ENCODE measurements at places on chromosomes 4 and X.
A peak's percentile ranks its signal among the peaks of the same experiment; 100 is the strongest.

GRCh38 chrX:18617407-18617750, 54.5 kb downstream of the RS1 start:
- DNase-seq, result peak; percentile 5

DNA sequence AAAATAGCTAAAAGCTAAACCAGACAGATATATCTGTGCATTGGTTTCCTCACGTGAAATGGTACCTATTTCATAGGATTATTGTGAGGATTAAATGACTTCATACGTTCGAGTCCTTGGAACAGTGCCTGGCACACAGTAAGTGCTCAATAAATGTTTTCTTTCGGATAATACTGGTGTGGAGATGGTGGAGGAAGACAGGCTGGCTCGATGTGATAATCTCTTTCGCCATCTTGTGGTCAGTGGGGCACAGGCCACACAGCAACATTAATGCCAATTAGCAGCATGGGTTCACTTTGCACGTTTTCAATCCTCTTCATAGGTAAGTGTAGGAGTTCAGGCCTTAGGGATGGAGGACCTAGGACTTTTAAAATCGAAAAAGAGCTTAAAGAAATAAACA, 9.3 kb downstream of the PAGE4 start:
- peak; percentile 15 for DNase-seq

DNA sequence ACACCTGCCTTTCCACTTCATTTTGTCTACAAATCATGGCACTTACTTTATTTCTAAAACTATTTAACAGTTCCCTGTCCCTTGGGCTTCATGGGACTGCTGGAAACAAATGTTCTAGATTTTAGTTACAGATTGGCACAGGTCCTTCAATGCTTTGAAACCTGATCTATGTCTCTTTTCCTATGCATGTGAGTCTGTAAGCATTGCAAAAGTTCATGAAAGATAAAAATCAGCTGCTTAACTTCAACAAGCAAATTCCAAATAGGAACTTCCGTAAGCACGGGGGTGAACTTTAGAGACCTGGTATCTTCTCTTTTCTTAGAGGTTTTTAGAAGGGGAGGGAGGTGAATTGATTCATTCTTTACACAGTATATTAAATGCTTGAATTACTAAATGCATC, 9.5 kb downstream of the LGI2 start:
- no peak for DNase-seq

DNA sequence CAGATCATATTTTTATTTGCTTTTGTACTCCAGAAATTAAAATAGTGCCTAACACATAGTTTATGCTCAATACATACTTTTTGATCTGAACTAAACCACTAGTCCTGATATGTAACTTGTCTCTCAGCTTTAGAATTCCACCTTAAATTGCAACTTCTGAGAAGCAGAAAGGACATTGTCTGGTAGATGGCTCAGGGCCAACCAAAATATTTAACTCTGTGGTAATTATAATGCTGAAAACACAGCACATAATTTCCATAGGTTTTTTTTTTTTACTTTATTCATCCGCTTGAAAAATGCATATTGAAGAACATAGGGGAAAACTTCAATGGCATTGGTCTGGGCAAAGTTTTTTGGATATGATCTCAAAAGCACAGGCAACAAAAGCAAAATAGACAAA, 59.3 kb downstream of the AREG start:
- no peak for DNase-seq

DNA sequence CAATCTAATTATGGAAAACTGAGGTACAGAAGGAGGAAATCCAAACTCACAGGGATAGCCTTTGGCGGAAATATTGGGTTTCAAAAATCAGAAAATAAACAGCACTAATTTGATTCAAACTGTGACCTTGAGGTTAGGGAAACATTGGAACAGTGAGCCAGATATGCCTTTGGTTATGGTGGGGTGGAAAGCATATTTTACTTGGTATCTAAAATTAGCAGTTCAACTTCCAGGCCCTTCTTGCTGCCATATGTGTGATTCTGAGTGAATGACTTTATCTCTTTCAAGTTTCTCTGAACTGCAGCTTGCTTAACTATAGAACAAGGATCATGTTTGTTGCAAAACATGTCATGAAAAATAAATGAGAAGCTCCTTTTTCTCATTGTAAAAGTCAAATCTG, 240.9 kb upstream of the VEGFC start:
- DNase-seq, result no peak

- no peak for DNase-seq
Measured at GRCh38 chrX:39550795-39551361, 546.9 kb downstream of the BCOR start.

DNA sequence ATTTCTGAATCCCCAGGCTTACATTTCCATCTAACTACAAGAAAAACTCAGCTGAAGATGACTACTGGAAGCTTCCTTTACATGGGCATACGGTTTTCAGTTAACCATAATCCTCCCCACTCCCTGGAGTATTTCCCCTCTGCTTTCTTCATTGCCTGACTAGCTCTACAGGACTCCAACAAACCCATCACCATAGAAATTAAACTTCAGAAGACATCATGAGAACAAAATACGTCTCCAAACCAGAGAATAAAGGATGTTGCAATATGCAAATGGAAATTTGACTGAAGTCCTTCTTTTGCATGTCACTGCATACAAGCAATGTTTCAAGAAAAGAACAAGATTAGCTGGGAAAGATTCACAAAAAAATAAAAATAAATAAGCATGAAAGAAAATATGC, 170.2 kb upstream of the PCDH18 start:
- no peak for DNase-seq

DNA sequence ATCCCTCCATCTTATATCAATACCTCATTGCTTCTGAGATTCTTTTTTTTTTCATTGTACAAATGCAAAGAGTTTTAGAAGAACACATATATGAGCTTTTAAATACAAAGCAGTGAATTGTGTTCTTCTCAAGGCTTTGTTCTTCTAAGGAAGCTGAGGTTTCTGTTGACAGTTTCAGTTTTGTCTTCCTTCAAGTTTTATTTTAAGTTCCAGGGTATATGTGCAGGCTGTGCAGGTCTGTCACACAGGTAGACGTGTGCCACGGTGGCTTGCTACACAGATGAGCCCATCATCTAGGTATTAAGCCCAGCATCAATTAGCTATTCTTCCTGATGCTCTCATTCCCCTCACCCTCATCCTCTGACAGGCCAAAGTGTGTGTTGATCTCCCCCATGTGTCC, 201.2 kb upstream of the DIPK2B start:
- no peak for DNase-seq

DNA sequence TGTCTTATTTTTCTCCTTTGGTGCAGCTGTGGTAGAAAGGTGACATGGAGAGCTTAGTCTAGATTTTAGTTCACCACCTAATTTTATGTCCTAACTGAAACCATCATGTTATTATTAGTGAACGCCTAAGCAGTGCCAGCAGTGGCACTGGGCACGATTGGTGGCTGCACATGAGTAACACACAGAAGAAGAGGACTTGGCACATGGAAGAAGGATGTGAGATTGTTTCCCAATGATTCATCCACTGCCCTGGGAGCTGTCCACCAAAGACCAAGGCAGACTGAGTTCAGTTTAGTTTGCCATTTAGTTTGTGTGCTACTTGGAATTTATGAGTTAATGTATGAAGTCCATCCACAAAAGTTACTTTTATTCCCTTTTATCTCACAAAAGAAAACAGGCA, 68.1 kb upstream of the NAP1L5 start:
- DNase-seq, result no peak

DNA sequence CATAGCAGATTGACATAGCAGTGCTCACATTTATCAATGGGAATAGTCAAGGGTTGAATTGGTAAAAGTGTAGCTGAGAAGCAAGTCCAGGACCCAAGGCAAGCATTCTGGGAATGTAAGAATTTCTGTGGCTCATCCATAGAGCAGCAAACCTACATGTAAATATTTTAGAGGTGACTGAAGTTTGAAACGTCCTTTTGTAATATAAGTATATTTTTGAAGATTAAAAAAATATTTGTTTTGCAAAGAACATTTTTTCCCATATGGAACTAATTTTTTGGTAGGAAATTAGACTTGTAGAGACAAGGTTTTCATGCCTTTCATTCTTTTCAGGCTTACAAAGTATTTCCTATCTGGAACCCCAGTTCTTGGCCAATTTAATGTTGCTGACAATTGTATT, 104.0 kb downstream of the TEX13A start:
- DNase-seq, result no peak

- no peak for DNase-seq
Measured at GRCh38 chr4:54728368-54728767, 70.6 kb downstream of the KIT start.

- no peak for DNase-seq
Measured at GRCh38 chr4:11483046-11483445, 54.4 kb upstream of the HS3ST1 start.

DNA sequence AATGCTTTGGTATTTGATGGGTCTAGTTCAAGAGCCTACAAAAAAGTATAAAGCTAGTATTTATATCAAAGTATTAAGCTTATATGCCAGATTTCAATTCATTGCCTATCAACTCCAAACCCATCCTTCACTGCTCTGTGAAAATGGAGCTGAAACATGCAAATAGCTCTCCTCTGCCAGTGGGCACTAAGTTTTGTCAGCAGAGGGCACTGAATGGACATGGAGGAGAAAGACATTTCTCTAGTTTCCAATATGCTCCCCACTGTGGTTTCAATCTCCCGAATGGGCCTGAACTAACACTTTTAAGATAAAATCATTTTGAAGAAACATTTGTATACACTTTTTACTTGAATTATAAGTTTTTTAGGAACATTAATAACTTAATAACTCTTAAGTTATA, 12.4 kb downstream of the PPID start:
- DNase-seq, result no peak

DNA sequence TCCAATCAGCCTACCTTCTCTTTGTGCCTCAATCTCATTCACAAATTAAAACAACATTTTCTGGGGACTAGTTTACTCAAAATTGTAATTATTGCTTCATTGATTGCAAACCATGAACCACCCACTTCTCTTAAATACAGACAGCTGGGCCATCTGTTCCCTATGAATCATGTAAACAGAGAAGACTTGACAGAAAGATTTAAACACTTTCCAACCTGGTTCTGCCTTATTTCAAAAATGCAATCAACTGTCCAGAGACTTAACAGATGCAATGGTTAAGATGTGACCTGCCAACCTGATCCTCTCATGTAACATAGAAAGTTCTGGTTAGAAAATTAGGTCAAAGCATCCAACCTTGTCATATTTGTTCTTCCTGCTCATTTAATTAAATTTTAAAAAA, 20.8 kb upstream of the SERTM2 start:
- no peak for DNase-seq

DNA sequence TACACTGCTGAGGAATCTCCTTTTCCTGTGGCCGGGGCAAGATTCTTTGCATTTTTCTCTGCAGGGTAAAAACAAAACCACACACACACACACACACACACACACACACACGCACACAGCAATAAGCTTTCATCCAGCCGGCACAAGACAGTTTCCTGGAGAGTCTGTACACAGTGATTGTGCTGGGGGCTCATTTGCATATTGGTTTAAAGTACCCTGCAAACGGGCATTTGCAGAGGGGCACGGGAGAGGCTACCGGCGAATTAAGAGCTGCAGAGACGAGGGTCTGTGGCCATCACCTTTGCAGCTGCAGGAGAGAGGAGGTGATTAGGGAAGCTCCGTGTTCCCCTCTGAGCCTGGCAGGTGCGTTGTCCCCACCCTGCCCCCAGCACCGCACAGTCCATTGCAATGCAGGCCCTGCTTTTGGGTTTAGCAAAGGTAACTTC, 219.9 kb downstream of the SHOX start:
- DNase-seq, result no peak

DNA sequence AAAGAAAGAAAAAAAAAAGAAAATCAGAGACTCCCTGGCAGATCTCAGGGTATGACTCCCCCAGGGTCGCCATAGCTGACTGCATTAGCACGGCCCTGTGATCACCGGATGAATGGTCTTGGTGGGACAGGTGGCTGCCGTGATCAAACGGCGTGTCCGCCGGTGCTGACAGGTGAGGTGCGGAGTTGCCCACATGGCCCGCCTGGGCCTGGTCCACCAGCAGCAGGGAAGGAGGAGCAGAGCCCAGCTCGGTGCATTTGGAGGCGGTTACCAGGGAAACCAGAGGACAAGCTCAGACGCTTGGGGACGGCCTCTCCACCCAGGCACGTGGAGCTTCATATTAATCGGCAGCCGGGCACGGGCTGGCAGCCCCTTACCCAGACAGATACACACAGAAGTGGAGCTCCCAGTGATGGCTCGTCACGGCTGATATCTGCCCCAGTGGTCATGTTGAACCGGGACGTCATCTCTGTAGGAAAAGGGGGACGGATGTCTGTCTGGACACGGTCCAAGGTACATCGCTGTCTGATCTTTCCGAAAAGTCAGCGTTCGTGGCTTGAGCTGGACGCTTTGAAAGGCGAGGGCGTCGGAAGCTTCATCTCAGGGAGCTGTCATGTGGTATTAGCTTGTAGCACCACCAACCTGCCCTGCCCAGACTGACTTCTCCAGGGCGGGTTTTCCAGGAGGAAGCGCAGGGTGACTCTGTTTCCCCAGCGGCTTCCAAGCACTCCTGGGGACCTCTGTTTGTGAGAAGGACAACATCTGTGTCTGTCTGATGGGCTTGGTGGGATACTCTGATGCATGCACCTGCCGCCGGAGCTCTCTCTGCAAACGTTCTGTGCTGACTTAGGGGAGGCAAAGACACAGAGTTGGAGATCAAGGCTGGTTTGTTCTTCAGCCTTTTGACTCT, 180.7 kb downstream of the CRLF2 start:
- no peak for DNase-seq

- no peak for DNase-seq
Measured at GRCh38 chrX:111216293-111216801, 53.9 kb downstream of the CAPN6 start.

DNA sequence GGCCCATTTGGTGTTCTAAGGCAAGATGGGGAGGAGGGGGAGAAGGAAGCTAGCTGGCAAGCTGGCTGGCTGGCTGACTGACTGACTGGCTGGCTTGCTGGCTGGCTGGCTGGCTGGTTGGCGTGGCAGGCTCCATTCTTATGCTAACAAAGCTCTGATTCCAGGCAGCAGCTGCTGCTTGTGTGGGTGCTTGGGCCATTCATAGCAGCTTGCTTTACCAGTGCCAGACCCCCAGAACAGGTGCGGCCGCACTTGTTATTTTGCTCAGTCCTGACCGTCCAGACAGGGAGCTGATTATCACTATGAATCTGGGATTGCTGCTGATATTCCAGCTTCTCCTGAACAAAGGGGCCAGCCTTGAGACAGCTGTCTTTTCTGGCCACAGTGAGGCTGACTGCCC, 131.2 kb upstream of the PAK3 start:
- peak; percentile 30 for DNase-seq

GRCh38 chr4:124708517-124709300, 3.8 kb downstream of the ANKRD50 start:
- no peak for DNase-seq

- DNase-seq, result peak; percentile 15
Measured at GRCh38 chrX:38804682-38805431, 3.6 kb downstream of the MID1IP1 start.

DNA sequence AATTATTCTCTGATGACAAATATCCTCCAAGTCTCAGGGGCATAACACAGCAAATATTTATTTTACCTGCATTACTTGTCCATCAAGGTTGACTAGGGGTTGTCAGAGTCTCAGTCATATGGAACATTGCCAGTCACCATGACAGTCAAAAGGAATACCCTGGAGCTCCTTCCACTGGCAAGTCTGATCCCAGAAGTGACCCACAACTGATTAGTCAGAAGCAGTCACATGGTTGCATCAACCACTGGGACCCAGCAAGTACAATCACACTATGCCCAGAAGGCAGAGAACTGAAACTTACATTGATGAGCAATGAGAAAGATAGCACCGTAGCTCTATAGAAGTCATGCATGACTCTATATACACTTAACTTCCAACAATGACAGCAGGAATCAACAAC, 41.9 kb upstream of the SOD3 start:
- no peak for DNase-seq
